Fibroblast of villous mesenchyme (primary cell): ENCODE measurements at places on chromosomes 1 and 21. TPM values are rescaled to one million over a fixed set of nuclear protein-coding genes. Genes with fewer than 3 reads are reported as not detected.

DNA sequence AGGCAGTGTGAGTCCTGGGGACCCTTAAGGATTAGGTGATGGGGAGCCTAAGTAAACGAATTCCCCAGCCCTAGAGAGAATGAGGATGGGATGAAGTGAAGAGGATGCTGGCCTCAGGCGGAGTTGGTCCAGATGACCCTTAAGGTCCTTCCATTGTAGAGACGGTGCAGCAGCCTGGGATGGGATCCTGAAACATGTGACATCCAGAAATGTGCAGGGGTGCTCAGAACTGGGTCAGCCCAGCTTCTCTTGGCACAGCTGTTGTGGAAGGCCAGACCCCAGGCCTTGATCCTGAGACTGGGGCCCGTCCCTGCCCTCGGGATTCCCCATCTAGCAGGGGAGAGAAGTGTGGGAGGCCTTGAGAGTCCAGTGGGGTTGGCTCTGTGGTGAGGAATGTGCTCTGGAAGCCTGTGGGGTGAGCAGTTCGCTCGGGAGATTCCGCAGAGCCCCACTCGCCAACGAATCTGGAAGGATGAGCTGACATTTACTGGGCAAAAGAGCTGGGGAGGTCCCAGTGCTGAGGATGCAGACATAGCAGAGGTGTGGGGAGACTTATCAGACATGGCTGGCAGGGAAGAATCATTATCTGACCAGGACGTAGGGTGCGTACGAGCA is 28.1 kb downstream of the A3GALT2 start:
- DNase-seq = no peak

Gene GJA5
- under 0.01 and 0.86 TPM in 2 replicates for total RNA-seq

GRCh38 chr1:246815693-246816270 is 91.6 kb downstream of the SCCPDH start:
- DNase-seq = no peak

GRCh38 chr21:17903929-17904639 is 84.9 kb upstream of the C21orf91 start:
- no peak for DNase-seq

DNA sequence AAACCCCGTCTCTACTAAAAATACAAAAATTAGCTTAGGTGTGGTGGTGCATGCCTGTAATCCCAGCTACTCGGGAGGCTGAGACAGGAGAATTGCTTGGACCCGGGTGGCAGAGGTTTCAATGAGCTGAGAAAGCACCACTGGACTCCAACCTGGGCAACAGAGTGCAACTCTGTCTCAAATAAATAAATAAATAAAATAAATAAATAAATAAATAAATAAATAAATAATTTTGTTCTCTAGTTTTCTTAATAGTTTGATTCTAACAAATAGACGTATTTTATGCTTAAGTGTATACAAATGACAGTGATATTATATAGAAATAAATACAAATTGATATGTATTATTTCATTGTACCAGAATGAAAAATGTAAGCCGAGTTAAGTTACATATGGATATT is 339.9 kb upstream of the OLFM3 start:
- no peak for DNase-seq

DNA sequence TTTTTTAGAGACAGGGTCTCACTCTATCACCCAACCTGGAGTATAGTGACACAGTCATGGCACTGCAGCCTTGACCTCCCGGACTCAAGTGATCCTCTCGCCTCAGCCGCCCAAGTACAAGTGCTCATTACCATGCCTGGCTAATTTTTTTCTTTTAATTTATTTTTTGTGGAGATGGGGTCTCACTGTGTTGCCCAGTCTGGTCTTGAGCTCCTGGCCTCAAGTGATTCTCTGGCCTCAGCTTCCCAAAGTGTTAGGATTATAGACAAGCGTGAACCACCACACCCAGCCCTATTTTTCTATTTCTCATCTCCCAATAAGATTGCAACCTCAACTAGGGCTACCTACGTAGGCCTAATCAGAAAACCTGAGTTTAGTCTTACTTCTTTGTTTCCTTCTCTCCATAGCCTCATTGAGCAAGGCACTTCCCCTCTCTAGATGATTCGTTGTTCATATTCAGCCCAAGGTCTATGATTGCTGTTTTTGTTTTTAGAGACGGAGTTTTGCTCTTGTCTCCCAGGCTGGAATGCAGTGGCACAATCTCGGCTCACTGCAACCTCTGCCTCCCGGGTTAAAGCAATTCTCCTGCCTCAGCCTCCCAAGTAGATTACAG is 1.1 kb upstream of the KPNA6 start:
- DNase-seq = no peak

Gene CD52
- not detected in 2 replicates for total RNA-seq

Gene OR2M3
- total RNA-seq = not detected in 2 replicates

Gene SLC16A1
- total RNA-seq = 71.8 and 129 TPM in 2 replicates

DNA sequence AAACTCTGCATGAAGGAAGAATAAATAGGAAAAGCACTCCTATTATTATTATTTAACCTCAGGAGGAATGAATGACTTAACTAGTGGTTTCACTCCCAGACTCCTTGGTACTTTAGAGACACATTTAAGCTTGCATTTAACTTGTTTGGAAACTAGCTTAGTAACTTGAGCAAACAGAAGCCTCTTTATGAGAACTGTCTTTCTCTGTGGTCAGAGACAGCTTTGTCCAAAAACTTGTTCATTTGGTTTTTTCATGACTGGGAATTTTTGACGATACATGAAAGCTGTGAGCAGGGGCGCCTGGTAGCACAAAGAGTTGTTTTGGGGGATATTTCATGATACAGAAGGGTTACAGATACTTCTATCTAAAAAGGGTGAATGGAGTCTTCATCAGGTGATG is 33.6 kb upstream of the VTCN1 start:
- DNase-seq = no peak

- DNase-seq = no peak
Measured at GRCh38 chr1:206572835-206573234, 39.4 kb downstream of the EIF2D start.

Gene NCAM2
- total RNA-seq = 5.2 and 7.1 TPM in 2 replicates

GRCh38 chr1:246005067-246005466 is 502.0 kb downstream of the SMYD3 start:
- peak; percentile 98 for DNase-seq
